ENCODE measurements at places on chromosomes 11 and 22.

DNA sequence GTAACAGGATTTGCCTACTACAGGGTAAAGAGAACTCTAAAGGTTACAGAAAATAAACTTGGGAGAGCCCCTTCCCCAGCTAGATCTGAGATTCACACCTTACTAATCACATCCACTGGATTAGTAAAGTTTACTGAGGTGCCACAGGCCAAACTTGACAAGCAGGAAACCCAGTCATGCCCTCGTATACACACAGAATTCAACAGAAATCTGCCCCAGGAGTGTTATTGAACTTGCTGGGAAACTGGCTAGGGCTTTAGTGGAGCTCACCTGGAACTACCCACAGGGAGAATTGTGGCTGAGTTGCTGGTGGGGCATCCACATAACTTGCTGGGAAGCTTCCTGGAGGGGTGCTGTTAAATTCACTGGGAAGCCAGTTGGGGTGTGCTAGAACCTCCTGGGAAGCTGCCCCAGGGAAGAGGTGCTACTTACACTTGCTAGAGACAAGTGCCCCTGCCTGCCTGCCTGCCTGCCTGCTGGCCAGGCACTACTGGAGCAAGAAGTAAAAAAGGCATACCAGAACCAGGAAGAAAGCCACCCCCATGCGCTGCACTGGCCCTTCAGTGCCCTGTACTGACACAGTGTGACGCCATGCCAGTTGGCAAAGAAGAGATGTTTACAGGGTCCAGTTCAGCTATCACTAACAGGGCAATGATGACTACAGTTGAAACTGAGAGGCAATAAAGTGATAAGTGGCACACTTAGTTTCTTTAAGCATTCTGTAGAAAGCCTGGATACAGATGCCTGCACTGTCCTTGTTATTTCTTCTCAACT lies 106.5 kb downstream of the ALX4 start:
- DNase-seq: no peak

GRCh38 chr22:42720263-42721044 lies at the start of gene A4GALT:
Gene A4GALT, minus strand, starts transcription at chr22:42720870. Its CDS starts 26,919 bp downstream, at chr22:42693951.
- peak; percentile 25 for DNase-seq

DNA sequence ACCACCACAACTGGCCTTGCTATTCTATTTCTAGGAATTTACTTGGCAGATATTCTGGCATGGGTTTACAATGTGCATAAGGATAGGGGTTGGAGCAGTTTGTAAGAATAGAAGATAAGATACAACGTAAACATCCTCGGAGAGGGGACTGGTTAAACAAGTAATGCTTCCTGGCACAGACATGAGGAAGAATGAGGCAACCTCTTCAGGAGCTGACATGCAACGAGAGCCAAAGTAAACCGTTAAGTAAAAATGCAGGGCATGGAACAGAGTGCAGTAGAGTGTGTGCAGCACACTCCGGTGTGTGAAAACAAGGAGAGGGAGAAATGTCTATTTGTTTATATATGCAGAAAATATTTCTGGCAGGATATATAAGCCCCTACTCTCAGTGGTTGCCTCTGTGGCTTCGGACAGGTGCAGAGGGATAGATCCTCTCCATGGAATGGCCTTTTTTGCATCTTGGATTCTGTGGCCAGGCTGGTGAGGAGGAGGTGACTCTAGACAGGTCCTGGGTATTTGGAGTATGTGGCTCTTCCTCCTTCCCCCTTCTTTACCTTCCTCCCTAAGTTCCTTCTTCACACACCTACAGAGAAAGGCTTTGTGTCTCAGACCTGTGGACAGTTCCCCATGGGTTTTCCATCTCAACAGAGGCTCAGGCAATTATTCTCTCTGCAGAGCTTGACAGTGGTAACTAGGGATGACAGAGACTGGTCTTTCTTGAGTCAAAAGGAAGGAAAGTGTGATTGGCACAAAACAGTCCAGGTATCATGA lies 2.5 kb downstream of the RAB36 start:
- DNase-seq: no peak

DNA sequence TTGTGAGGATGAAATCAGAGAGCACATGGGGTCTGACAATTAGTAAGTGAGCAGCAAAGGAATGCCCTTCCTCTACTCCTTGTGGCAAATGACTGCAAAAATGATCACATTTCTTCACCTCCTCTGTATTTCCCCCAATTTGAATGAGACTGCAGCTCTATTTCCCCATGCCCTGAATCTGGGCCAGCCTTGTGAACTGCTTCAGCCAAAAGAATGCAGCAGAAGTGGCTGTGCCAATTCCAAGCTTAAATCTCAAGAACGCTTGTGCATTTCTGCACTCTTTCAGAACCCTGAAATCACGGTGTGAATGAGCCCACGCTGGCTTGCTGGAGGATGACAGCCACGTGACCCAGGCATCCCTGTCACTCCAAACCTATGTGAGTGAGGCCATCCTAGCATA lies 9.9 kb downstream of the SLC43A3 start:
- no peak for DNase-seq

DNA sequence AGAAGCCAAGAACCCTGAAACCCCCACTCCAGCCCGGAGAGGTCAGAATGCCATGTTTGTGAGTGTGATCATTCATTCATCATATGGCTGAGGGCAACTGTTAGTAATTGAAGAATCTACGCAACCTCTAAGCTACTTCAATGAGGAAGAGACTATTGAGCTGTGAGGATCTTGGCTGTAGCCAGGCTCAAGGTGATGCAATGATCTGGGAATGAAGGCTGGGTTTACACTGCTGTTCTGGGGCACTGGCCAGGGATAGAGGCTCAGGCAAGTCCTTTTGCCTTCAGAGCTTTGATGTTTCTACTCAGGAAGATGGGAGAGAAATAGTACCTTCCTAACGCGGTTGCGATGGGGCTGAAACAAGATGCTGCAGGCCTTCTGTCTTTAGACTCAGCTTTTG lies 12.9 kb downstream of the CRYBB2 start:
- no peak for DNase-seq

DNA sequence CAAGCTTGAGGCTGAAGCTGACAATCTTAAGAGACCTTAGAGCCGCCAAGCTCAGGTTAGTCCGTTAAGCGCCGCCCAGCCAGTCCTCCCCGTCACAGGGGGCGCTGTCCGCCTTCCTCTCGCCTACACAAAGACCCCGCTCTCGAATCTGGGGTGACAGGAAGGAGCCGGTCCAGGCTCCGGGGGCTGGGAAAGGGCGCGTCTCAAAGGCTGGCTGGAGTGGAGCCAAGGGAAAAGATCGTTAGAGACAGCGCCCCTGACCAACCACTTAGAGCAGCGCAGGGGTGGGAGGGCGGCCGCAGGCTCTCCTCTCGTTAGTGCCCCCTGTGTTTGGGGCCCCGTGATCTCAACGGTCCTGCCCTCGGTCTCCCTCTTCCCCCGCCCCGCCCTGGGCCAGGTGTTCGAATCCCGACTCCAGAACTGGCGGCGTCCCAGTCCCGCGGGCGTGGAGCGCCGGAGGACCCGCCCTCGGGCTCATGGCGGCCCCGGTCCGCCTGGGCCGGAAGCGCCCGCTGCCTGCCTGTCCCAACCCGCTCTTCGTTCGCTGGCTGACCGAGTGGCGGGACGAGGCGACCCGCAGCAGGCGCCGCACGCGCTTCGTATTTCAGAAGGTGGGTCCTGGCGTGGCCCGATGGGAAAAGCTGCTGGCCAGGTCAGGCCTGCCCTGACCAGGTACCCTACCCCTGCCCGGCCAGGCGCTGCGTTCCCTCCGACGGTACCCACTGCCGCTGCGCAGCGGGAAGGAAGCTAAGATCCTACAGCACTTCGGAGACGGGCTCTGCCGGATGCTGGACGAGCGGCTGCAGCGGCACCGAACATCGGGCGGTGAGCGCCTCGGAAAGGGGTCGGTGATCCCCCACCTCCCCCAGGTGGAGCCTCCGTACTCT lies at the start of gene MUS81:
TSS of gene MUS81 (plus strand) at position 156 of the 887 bp plus-strand sequence. CDS start at position 477, 321 bp downstream.
- DNase-seq: peak; percentile 98

DNA sequence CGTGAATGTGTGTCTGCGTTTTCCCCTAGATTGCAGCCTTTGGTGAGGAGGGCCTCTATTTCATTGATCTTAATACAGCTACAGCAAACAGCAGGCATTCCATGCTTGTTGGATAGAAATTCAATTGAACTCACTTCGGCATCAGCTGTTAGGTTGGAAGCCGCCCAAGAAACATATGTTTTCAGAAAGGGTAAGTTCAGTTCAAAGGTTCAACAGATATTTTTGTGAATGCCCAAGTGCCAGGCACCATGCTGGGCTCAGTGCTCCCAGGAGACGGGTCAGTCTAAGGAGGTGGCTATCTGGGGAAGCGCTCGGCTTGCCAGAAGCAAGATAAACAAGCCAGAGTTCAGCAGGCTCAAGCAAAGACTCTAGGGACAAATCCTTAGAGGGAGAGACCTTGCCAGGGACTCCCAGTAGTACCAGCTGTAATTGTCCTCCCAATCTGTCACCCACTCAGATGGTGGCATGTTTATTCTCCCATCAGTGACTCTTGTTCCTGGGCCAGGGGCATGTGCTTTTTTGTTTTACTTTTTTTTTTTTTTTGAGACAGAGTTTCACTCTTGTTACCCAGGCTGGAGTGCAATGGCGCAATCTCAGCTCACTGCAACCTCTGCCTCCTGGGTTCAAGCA lies 64.5 kb upstream of the LARGE1 start:
- no peak for DNase-seq

GRCh38 chr11:120900643-120901042 lies 123.3 kb upstream of the TBCEL start:
- DNase-seq: no peak

- DNase-seq: no peak
Measured at GRCh38 chr11:79167510-79168188, 273.2 kb downstream of the TENM4 start.

DNA sequence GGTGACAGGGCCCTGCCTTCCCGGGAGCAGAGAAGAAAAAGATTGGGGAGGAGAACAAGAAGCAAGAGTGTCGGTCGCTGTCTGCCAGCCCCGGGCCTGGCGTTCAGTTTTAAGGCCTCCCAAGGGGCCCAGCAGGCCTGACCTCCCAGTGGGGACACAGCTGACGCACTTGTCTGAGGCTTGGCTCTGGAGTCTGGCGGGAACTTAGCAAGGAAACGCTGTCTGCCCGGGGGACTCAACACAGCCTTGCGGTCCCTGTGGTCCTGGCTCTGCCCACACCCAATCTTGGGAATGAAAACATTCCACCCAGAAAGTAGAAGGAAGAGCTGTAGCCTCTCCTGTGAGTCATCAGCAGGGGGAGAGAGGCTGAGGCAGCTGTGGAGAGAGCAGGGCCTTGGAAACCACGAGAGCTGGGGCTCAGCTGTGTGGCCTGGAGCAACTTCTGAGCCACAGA lies 54.4 kb downstream of the TRAF6 start:
- peak; percentile 92 for DNase-seq

DNA sequence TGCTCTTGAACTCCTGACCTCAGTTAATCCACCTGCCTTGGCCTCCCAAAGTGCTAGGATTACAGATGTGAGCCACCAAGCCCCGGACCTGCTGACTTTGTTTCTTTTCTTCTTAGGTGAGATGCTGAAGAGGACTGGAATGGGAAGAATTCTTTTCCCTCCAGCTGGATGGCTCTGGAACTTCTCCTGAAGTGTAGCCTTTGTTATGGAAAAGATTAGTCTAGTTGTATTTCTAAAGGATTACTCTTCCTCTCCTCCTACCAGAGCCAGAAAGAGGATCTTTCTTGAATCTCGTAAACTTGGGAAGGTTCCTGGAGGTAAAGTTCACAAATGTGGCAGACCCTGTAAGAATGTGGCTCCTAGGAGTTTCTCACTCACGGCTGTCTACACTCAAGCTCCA lies 95.4 kb upstream of the LARGE1 start:
- no peak for DNase-seq

DNA sequence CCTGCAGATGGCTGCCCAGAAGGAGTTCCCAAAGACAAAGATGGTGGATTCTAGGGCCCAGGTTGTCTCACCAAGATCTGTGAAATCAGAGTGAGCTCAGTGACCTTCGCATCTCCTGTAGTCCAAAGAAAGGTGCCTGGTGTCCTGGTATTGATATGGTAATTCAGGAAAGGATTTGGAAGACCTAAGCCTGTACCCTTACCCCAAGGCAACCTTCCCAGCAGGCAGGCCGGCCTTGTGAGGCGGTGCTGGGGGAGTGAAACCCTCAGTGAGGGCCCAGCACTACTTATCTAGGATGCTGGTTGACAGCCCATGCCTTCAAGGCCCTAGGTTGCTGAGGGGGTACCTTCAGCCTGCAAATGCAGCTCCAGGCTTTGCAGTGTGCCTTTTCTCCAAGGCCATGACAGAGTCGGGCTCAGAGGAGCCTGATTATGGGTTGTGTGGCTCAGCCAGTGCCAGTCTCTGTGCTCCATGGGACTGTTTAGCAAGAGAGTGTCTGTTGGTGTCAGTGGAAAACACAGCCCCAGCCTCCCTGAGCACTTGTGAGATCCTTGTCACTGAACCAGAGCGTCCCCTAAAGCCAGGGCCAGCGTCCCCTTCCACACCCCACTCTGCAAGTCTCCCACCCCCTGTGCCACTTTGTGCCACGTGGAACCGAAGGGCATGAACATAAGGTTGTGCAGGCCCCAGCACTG lies 72.8 kb upstream of the MYOD1 start:
- no peak for DNase-seq

GRCh38 chr11:14967581-14968243 lies 4.4 kb downstream of the CALCA start:
- peak; percentile 87 for DNase-seq

DNA sequence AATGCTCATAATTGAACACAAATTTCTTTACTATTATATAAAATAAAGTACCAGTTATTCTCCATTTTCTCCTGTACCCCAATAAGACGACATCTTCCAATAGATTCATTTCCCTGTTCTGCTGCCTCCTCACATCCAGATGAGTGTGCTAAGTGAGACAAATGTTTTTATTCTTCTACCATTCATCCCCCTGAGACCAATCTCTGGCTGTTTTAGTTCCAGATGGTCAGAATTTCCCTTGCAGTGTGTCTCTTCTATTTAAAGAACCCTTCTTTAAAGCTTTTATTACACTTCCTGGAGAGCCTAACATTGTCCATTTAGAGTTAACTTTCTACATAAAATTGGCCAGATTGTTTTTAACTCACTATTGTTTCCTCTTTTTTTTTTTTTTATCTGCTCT lies 41.2 kb upstream of the GLYATL1 start:
- no peak for DNase-seq

DNA sequence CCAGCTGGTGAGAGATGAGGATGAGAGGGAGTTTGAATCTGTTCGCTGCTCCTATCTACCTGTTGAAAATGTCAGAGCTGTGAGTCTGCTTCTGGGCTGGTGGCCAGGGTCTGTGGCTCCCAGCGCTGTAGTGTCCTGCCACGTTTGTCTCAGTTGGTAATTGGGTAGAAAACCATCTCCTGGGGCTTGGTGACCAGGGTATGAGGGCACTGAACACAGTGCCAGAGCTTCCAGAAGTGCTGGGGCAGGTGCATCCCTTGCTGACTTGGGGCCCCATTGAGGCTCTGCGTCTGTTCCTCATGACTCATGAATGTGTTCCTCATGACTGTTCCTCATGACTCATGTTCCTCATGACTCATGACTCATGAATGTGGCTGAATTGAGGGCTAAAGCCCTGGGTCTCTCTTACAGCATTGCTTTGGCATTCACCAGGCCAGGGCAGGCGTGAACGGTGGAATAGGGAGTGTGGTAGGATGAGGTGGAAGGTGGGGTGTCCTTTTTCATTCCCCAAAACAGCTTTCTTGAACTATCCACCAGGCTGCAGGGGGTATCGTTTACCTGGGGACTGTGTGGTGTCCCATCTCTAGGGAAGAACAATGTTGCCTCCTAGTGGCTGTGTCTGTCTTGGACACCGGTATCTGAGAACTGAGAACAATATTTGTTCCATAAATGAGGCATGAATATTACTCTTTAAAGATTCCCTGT lies 139.5 kb downstream of the COMMD9 start:
- DNase-seq: peak; percentile 100
